Left lobe of liver (tissue), 2 donors: ENCODE measurements at places on chromosomes 7 and 10.

- DNase-seq: no peak
Observed at GRCh38 chr10:102269017-102269416, 23.7 kb downstream of the GBF1 start.

DNA sequence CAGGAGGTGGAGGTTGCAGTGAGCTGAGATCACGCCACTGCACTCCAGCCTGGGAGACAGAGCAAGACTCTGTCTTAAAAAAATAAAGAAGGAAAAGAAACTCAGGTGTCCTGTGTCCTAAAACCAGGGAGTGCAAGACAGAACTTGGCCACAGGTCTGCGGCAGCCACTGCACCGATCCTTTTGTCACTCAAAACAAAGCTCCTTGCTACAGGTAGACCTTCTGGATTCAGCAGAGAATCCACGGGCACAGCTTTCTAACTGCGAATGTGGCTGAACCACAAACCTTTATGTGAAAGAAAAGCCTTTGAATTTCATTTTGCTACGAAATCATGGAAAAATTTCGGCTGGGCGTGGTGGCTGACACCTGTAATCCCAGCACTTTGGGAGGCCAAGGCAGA, 634.9 kb downstream of the CALN1 start:
- DNase-seq: peak; percentile 1

- no peak for DNase-seq
Observed at GRCh38 chr10:78899098-78899754, 169.5 kb upstream of the ZMIZ1 start.

DNA sequence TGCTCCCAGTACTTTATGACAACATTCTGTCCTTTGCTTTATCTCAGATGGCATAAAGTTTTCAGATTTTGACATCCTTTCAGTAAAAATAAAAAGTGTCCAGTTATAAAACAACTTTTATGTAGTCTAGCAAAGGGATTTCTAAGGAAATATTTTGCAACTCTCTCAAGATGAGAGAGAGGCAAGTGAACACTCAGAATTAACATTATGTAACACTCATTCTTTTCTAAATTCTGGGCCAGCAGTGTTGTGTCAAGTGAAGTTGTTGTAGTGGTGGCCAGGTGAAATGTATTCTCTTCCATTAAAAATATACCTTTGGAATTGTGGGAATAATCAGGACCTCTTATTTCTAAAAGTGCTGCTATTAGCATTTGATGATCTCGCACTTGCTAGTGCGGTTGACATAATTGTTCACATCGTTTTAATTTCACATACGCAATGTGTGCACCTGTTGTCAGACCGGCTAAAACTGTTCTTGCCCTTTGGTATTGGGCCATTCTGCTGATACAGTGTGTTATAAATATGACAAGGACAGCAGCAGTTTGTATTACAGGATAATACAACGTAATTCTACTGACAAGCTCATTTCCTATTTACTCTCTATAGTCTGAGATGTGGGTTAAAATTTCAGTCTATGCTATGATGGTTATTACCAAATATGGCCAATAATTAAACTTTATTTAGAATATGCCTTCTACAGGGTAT, 23.8 kb downstream of the CPED1 start:
- no peak for DNase-seq

- no peak for DNase-seq
Observed at GRCh38 chr7:86448856-86449255, 194.9 kb upstream of the GRM3 start.

DNA sequence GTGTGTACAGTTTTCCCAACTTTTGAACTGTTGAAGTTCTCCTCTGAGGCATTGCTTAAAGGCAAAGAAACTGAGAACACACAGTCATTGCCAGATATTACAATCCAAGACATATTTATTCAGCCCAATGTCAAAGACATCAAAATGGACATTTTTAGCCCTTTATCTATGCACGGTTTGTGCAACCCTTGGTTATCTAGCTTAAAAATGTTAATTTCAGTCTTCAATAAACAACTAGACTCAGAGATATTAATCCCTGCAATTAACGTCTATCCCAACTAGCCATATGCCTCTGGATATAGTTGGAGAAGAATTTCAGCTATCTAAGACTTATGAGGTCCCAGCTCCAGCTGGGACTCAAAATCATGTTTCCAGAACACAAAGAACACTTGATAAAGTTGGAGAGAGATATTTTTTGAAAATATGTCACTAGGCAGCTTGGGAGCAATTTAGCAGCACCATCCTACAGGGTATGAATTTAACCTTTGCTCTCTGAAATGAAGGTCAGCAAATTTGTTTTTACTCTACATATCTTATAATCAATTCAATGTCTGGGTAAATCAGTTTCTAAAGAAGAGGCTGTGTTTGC, 357.0 kb downstream of the RNLS start:
- DNase-seq: no peak

- no peak for DNase-seq
Observed at GRCh38 chr10:18216482-18216881, 76.3 kb downstream of the CACNB2 start.

- DNase-seq: no peak
Observed at GRCh38 chr7:55432506-55432905, 67.4 kb downstream of the LANCL2 start.

DNA sequence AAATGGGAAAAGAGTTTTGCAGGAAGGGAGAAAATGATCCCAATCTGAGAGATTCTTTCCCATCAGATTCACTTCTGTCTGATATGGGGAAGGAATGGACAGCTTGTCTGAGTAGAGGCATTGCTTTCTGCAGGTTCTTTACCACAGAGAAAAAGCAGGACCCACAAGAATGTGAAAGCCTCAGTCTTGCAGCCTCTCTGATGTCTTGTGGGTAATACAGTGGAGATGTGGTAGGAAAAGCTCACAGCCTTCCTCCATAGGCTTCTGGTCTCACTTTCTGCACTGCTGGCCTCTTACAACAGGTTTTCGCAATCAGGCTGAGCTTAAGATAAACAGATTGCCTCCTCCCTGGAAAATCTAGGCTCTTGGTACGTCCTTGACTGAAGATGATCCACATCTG, 551 bp downstream of the IFIT1 start:
- no peak for DNase-seq

GRCh38 chr7:66146701-66147100, 32.1 kb downstream of the CRCP start:
- no peak for DNase-seq

DNA sequence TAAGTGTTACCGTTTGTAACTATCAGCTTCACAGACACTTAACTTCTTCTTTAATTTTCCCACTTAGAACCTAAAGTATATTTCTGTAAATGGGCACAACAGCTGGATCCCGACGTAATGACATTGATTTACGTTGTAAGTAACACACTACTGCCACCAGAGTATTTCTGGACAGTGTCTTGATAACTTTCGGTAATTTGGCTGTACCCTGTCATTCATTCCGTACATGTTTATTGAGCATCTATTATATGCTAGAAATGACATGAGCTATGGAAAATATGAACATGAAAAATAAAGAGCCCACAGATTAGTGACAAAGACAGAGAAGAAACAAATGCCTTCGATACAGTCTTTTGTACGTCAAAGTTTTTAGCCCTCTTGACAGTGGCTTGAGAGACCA, 291.4 kb downstream of the CCDC3 start:
- no peak for DNase-seq

DNA sequence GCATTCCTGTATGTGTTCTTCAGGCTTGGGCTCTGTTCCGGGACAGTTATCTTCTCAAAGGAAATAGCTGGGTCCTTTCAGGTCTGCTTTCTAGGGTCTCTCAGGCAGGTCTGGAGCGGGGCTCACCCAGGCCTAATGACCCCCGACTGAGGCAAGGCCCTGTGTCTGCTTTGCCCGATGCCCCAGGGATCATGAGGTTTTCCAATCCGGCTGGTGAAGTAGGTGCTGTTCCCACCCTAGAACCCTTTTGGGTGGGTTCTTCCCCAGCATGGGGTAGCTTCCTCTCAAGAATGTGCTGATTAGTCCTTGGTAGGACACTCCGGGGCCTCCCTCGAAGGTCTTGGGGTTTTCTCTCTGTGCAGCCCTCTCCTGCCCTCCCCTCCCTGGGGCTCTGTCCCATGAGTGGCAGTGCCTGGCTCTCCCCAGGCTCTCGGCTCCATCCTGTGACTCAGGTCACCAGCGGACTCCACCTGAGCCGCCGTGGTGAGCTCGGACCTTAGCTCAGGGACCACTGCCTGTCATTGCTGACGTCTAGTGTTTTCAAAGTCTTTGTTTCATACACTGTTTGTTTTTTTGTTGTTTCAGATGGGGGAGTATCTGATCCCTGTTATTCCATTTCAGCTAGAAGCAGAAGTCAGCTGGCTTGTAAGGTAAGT, 71.0 kb upstream of the NKX6-2 start:
- peak; percentile 23 for DNase-seq

DNA sequence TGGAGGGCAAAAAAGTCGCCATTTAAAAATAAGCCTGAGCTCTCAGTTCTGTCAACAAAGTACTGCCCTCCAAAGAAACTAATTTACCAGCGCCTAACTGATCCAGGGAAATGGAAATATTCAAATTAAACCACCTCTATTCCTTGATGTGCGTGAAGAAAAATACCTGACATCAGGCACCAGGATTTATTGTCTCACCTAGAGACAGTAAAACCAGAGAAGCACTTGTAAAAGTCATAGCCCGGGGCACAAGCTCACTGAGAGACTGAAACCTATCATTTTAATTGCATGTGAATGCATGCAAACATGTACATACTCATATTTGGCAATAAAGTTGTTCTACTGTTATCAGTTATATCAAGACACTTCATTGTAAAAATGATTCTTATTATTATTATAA, 147.3 kb upstream of the VSTM2A start:
- no peak for DNase-seq

DNA sequence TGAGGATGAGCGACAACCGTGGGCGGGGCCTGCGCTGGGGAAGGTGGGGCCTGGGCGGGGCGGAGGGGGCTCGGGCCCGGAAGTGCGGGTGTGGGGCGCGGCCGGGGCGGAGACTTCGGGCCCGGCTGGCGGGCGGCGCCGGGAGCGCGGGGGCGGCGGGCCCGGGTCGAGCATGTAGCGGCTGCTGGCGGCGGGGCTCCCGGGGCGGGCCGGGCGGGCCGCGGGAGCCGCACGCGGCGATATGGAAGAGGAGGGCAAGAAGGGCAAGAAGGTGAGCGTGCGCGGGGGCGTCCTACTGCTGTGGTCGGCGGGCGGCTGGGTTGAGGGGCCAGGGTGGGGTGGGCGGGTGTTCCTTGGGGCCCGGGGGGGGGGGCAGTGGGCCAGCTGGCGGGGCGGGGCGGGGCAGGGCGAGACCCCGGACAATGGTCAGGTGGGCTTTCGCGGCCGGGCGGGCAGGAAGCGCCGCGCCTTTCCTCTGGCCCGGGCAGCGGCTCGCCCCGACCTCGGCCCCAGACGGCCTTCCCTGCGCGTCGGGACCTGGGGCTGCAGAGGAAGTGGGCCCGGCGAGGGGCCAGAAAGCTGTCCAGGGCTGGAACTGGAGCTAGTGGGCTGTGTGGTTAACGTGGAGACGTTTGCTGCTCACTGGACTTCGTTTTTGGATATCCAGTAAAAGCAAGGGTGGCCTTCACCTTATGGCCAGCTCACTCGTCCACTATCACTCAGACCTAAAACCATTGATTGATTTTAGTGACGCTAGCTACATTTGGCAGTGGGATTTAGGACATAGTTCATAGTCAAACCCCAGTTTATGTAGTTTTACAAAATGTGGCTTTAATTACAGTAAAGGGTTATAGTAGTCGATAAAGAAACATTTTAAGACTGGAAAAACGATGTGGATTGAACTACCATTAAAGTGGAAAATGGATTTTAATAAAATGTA, at the start of gene CCM2:
CCM2 (plus strand) TSS at position 109 of the 940 bp plus-strand sequence; CDS start at position 242, 133 bp downstream.
- DNase-seq: peak; percentile 71

- no peak for DNase-seq
Observed at GRCh38 chr7:128384726-128385125, 23.2 kb upstream of the PRRT4 start.

- DNase-seq: no peak
Observed at GRCh38 chr10:119233123-119233820, 25.9 kb downstream of the GRK5 start.

DNA sequence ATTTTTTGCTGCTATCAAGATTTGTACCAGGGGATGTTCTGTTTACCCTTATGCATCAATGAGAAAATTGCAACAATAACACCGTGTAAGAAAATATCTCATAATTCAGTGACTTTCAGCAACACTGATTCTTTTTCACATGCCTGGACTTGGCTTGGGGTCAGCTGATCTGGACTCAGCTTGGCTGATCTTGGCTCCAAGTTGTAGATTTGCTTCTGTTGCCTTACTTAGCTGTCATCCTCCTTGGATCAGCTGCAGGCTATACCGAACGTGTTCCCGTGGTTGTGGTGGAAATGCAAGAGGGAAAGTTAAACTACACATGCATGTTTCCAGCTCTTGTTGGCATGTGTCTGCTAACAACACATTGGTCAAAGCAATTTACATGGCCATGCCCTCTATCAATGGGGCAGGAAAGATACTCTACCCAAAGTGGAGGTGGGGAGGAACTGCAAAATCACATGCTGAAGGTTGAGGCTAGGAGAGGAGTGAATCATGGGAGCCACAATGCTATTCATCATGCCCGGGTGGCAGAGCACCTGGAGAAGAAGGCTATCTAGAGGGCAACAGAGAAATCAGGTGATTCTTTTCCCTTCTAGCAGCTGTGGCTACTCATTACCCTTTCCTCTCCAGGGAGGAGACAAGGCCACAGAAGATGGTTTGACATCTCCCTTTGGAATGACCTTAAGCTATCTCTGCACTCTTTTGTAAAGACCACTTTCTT, 1276.3 kb upstream of the AUTS2 start:
- no peak for DNase-seq

GRCh38 chr7:137606061-137606674, 240.6 kb downstream of the DGKI start:
- DNase-seq: no peak

GRCh38 chr10:33588974-33589600, 254.6 kb upstream of the NRP1 start:
- DNase-seq: no peak

DNA sequence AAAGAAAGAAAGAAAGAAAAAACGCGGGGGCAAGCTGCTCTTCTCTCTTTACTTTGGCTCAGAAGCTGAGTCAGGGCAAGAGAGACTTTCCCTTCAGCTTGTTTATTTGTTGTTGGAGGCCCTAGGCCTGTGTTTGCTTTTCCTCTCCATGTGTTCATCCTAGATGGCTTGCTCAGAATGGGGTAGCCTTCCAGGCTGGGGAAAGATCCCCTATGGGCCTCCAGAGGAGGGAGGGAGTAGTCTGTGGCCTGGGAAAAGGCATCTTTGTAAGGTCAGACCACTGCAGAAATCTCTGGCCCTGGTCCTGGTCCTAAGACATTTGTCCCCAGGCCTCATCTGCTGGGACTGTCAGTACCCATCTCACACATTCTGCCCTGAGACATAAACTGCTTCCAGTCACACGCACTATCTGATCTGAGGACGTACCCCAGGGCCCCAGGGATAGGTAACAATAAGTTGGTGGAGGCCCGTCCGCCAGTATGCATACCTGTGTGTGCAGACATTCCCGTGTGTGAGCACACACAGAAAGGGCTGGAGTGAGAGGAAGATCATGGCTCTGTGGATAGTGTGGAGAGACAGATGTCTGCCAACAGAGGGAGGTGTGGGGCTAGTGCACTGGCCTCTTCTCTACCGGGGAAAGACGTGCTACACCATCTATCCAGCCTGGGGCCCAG, 4.9 kb upstream of the SCD start:
- DNase-seq: peak; percentile 63

GRCh38 chr7:154960063-154960790, 42.7 kb downstream of the PAXIP1 start:
- peak; percentile 78 for DNase-seq

GRCh38 chr7:74475243-74475986, 21.7 kb downstream of the GTF2IRD1 start:
- DNase-seq: no peak

GRCh38 chr10:131452926-131453720, 141.6 kb upstream of the TCERG1L start:
- no peak for DNase-seq

- DNase-seq: no peak
Observed at GRCh38 chr7:128869138-128869943, 6.7 kb downstream of the ATP6V1F start.

- no peak for DNase-seq
Observed at GRCh38 chr10:28429573-28430216, 103.2 kb upstream of the WAC start.
